ENCODE measurements at places on chromosomes 13 and 19. TPM values are rescaled to one million over a fixed set of nuclear protein-coding genes. Genes with fewer than 3 reads are reported as not detected.
A peak's percentile ranks its signal among the peaks of the same experiment; 100 is the strongest.

DNA sequence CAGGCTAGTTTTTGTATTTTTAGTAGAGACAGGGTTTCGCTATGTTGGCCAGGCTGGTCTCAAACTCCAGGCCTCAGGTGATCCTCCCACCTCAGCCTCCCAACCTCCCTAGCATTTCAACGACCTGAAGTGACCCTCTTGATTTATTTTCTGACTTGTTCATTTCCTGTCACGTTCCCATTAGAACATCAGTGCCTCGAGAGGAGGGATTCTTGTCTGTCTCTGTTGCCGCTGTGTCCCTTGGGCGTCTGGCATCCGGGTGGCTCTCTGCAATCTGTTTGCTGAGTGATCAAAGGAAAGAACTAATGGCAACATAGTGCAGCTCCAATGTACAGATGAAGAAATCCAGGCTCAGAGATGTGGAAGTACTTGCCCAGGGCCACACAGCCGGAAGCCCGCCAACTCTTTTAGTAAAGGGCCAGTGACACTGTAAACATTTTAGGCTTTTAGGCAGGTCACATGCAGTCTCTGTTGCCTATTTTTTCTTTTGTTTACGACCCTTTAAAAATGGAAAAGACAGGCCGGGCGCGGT, 47.5 kb downstream of the NFIC start:
- H3K27me3 ChIP-seq: no peaks in the 10 kb centered on the region
- H3K36me3 ChIP-seq: peaks cover 6% of the 10 kb centered on the region
- peaks cover 31% of the 10 kb centered on the region for H3K4me1 ChIP-seq
- H3K27ac ChIP-seq: peak overlapping the region; percentile 57
- no peak overlapping the region for H3K4me3 ChIP-seq

GRCh38 chr19:39237200-39238184, 7.3 kb downstream of the IFNL3 start:
- no peaks in the 10 kb centered on the region for H3K4me1 ChIP-seq
- H3K27me3 ChIP-seq: peaks cover 4% of the 10 kb centered on the region
- DNase-seq: no peak
- H3K27ac ChIP-seq: no peak overlapping the region
- no peak overlapping the region for H3K4me3 ChIP-seq

- DNase-seq: peak; percentile 72
- H3K4me1 ChIP-seq: peaks cover 15% of the 10 kb centered on the region
- H3K4me3 ChIP-seq: peak overlapping the region; percentile 14
- H3K27ac ChIP-seq: peak overlapping the region; percentile 35
- no peaks in the 10 kb centered on the region for H3K27me3 ChIP-seq
Measured at GRCh38 chr19:38004521-38005223, 97.7 kb downstream of the SIPA1L3 start.

DNA sequence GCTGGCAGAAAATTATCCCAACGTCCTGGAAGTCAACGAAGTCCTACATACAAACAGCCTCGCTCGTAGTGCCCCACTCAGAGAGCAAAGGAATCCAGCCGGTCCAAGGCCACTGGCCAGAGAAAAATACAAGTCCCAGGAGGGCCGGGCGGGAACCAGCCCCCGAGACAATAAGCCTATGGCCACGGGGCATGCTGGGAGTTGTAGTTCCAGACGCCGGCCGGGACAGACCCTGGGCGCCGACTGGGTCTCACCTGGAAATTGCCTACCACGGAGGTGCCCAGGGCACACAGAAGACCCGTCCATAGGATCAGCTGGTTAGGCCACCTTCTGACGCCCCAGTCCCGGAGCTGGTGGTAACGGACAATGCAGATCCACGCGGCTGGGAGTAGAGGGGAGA, 5.4 kb downstream of the TMEM150B start:
- no peak overlapping the region for H3K27ac ChIP-seq
- no peaks in the 10 kb centered on the region for H3K27me3 ChIP-seq
- no peaks in the 10 kb centered on the region for H3K36me3 ChIP-seq
- no peak for DNase-seq
- H3K4me3 ChIP-seq: no peak overlapping the region
- H3K4me1 ChIP-seq: no peaks in the 10 kb centered on the region

The ZNF728 gene
- total RNA-seq: 2.3 TPM

The KIR2DL4 gene
- total RNA-seq: not detected

The MBD3L3 gene
- total RNA-seq: not detected

Data from adrenal gland (tissue), 19 donors.